Eye (tissue), 1 donor: ENCODE measurements at places on chromosomes 16 and 17.
A peak's percentile ranks its signal among the peaks of the same experiment; 100 is the strongest.

DNA sequence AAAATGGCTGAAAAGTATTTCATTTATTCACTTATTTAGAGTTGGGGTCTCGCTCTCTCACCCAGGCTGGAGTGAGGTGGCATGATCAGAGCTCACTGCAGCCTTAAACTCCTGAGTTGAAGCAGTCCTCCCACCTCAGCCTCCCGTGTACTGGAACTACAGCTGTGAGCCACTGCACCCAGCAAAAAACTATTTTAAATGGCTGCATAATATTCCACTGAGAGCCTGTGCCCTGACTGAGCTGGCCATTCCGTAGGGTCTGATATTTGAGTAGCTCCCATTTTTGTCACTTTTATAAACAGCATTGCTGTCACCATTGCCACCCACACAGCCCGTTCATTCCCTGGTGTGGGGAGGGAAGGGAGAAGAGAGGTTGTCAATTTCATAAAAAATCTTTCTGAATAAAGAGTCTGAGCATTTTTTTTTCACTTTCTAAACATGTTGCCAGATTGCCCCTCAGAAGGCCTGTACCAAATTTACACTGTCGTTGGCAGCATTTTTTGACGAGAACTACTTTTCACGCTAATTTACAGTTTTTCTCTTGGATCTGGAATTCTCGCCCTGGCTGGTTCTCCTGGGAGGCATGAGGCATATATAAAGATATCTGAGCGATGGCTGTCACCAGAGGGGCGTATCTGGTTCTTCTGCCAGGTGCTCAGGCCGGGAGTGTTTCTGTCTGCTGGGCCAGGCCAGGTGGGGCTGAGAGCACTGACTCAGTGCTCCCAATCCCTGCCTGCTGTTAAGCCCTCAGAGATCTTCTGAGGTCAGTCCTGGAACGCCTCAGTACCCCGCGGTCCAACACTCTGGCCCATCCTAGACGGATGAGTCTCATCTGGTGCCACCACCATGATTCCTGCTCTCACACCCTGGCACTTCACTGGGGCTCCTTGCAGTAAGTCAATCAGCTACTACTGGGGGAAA is 7.2 kb upstream of the KIFC3 start:
- no peak for DNase-seq

GRCh38 chr17:17492085-17492484 is 4.1 kb downstream of the RASD1 start:
- no peak for DNase-seq

GRCh38 chr16:68375801-68376536 is 65.2 kb downstream of the PRMT7 start:
- peak; percentile 66 for DNase-seq

- no peak for DNase-seq
Observed at GRCh38 chr16:12087901-12088421, 111.4 kb downstream of the SNX29 start.

DNA sequence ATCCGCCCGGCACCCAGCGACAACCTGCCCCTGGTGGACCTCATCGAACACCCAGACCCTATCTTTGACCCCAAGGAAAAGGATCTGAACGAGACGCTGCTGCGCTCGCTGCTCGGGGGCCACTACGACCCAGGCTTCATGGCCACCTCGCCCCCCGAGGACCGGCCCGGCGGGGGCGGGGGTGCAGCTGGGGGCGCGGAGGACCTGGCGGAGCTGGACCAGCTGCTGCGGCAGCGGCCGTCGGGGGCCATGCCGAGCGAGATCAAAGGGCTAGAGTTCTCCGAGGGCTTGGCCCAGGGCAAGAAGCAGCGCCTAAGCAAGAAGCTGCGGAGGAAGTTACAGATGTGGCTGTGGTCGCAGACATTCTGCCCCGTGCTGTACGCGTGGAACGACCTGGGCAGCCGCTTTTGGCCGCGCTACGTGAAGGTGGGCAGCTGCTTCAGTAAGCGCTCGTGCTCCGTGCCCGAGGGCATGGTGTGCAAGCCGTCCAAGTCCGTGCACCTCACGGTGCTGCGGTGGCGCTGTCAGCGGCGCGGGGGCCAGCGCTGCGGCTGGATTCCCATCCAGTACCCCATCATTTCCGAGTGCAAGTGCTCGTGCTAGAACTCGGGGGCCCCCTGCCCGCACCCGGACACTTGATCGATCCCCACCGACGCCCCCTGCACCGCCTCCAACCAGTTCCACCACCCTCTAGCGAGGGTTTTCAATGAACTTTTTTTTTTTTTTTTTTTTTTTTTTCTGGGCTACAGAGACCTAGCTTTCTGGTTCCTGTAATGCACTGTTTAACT is 1.0 kb downstream of the NOG start:
- peak; percentile 82 for DNase-seq

GRCh38 chr17:75684924-75685323 is 17.8 kb downstream of the SAP30BP start:
- peak; percentile 57 for DNase-seq

GRCh38 chr16:78679546-78679945 is 580.1 kb downstream of the WWOX start:
- DNase-seq = no peak

DNA sequence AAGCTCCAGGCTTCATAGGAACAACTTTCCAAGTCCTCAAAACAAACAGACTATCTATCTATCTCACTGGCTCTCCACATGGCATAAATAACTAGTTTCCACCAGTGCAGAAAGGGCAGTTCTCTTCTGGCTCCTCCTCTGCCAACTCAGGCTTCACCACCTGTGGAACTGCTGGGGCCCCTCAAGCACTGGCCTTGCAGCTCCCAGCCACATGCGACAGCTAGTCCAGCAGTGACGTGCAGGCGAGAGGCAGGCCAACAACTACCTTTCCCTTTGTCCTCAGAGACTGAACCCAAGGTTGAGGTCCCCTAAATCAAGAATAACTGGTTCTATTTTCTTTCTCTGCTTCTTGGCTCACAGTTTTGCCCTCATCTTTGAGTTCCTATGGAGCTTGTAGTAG is 137.6 kb downstream of the AATF start:
- DNase-seq = no peak

GRCh38 chr16:2598723-2599122 is 60.9 kb downstream of the PDPK1 start:
- no peak for DNase-seq

- peak; percentile 77 for DNase-seq
Observed at GRCh38 chr17:49694847-49695697, 12.7 kb downstream of the SLC35B1 start.

DNA sequence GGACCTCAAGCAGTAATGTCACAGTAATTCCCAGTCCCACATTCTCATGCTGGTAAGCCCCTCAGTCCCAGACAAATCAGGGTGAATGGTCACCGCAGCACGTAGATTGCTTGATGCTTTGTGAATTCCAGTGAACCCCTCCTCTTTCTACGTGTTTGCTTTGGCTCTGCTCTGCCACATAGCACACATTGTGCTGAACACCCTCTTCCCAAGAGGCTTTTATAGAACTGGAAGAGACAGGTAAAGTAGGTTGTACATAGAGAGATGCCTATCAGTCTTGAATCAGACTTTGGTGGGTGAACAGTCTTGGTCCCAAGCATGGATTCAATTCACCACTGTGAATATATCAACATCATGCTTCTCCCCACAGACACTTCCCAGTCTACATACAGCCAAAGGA is 579 bp upstream of the KRTAP9-6 start:
- no peak for DNase-seq

- DNase-seq = peak; percentile 80
Observed at GRCh38 chr16:66905633-66906539, 12.8 kb downstream of the CDH16 start.

GRCh38 chr17:61152898-61153297 is 246.7 kb upstream of the TBX2 start:
- DNase-seq = no peak

DNA sequence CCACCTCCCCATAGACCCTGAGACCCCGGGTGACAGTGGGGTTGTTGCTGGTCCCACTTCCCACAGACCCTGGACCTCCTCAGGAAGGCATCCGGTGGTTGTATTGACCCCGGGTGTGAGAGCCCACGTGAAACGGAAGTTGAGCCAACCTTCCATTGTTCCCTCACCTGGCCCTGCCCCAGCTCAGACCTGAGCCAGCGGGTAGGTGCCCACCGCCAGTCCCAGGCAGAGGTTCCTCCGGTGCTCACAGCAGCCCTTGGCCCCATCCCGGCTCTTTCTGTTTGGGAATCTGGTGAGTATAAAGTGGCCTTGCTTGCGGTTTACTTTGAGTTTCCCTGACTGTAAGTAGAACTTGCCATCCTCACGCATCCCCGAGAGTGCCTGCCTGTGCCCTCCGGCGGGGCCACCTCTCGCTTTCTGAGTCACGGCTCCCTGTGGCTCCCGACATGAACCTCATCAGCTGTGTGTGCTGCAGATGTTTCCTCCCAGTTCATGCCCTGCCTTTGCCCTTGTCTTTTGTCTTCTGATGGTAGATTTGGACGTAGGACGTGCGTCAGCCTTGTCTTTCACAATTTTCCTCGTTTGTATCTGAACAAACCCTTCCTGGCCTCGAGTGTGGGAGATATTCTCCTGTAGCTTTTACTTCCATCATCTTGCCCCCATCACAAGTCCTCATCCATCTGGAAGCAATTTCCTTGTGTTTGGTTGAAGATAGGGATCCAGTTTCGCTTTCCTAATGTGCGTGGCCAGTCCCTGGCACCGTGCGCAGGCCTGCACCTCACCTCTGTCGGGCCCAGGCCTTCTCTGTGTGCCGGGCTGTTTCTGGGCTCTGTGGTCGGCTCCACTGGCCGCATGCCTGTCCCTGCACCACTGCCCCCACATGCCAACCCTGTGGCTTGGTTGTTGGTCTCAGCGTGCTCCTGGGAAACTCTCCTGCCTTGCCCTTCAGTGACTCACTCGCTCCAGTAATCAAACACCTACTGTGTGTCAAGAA is 76.0 kb downstream of the METRNL start:
- peak; percentile 46 for DNase-seq

- DNase-seq = no peak
Observed at GRCh38 chr17:56185491-56186221, 32.4 kb downstream of the ANKFN1 start.

DNA sequence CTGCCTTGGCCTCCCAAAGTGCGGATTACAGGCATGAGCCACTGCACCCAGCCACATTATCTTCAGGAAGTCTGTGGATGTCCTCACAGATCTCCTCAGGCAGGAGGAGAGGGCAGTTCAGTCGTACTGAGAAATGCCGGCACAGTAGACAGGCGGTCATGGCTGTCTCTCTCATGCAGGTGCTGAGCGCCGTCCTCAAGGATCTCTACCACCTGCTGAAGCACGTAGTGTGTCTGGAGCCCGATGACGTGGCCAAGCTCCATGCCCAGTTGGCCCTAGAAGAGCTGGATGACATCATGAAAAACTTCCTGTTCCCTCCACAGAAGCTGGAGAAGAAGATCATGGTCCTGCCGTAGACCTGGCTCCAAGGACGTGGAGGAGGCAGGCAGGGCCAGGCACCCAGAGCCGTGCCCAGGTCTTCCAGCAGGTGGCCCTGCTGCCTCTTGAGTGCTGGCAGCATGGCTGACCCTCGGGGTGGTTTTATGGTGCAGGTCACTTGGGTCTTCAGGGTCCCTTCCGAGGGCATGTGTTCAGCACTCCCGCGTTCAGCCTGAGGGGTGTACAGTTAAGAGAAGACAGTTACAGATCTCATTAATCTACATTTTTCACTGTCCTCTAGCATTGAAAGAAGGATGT is 22.0 kb upstream of the HAS3 start:
- no peak for DNase-seq

- no peak for DNase-seq
Observed at GRCh38 chr16:75566758-75567255, 628 bp downstream of the GABARAPL2 start.

DNA sequence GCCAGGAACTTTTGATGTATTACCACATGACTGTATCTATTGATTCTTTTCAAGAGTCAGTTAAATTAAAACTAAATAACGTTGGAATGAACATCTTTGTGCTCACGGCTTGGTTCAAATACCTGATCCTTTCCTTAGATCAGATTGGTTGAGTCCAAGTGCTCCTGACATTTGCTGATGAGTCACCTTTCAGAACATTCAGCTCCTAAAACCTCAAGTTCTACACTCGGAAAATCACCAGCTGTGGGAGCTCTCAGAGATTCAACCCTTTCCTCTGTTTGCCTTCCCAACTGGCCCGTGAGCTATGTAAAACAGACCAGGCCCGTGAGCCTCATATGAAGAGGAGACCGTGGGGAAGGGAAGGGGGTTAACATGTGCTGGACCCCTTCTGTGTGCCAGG is 68.1 kb downstream of the RTN4RL1 start:
- no peak for DNase-seq

DNA sequence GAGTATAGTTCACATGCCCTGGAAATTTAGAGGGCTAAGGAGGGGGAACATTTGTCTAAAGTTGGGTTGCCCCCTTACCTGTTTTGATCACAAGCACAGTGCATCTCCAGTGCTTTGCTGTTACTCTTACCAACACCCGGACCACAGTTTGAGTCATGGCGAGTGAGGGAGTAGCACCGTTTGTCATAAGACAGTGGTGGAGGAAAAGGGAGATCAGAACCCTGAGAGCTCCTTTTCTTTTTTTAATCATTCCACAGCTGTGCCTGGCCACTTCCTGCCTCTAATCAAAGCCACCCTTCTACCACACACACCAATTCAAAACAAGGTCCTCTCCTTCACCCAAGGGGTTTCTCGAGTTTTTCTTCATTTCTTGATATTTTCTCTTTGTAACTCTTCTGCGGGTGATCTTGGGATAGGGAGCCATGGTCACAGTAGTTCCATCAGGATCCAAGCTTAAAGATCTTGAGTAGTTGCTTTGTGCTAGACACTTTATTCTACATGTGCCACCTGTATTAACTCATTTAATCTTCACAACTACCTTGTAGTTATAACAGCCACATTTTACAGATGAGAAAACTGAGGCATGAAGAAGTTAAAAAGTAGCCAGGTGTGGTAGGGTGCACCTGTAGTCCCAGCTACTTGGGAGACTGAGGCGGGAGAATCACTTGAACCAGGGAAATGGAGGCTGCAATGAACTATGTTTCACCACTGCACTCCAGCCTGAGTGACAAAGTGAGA is 5.0 kb upstream of the MYL4 start:
- no peak for DNase-seq

DNA sequence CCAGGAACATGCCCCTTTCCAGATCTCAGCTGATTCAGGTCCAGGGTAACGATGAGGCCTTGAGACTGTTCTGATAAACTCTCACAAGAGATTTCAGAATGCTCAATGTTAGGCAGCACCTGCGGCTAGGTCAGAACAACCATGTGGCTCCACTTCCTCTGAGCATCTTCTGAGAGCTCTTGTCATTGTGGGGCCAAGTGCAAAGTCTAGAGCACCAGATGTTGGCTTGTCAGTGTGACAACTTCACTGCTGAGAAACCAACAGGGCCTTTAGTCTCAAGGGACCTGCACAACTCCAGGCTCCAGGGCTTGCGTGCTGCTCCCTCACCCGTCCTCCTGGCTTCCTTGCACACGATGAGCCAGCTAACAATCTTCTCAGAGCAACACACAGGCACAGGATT is 29.0 kb downstream of the FCSK start:
- no peak for DNase-seq

GRCh38 chr17:31692027-31692426 is 167.0 kb downstream of the COPRS start:
- no peak for DNase-seq

DNA sequence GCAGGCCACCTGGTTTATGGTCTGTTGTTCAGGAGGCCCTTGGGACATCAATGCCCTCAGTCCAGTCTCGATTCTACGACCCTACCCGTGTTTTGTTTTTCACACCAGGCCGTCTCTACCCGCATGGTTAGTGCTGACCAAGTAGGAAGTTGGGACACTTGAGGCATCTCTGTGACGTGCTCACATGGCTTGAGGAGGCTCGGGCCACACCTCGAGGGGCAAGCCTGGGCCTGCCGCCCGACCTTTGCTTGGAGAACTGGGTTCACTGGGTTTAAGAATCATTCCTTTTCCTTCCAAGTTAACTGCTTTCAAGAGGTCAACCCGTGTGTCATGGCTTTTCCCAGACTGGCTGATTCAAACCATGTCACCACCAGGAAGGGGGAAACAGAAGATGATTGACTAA is 86.8 kb downstream of the CMIP start:
- no peak for DNase-seq
